ENCODE measurements at places on chromosomes 7 and 10.

GRCh38 chr10:124625831-124626238 lies 118.3 kb downstream of the FAM53B start:
- DNase-seq, result no peak

DNA sequence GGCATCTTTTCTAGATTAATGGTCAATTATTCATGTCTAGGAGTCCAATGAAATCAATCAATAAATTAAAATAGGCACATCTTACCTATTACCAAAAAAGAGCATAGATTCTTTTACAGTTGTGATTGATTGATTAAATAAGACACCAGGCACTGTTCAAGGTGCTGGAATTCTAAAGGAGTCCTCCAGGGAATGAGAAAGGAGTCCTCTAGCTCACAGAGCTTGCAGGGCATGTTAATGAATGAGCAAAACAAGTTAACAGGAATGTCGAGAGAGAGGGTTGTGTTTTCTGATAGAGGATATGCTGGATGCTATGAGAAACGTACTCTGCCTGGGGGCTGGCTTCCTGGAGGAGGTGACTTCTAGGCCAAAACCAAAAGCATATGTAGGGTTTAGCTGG lies 191.4 kb downstream of the BMPER start:
- no peak for DNase-seq

GRCh38 chr7:12322284-12322902 lies 81.3 kb downstream of the VWDE start:
- DNase-seq, result no peak

DNA sequence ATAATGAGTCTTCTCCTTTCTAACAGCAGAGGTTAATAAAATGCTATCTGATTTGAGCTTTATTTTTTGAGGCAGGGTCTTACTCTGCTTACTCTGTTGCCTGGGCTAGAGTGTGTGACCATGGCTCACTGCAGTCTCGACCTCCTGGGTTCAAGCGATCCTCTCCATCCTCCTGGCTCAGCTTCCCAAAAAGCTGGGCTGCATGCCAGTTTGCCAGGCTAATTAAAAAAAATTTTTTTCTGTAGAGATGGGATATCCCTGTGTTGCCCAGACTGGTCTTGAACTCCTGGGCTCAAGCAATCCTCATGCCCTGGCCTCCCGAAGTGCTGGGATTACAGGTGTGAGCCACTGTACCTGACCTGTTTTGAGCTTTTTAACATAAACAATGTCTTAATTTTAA lies 56.7 kb downstream of the SCD start:
- no peak for DNase-seq

GRCh38 chr7:145478541-145478940 lies 638.1 kb upstream of the CNTNAP2 start:
- DNase-seq, result no peak

DNA sequence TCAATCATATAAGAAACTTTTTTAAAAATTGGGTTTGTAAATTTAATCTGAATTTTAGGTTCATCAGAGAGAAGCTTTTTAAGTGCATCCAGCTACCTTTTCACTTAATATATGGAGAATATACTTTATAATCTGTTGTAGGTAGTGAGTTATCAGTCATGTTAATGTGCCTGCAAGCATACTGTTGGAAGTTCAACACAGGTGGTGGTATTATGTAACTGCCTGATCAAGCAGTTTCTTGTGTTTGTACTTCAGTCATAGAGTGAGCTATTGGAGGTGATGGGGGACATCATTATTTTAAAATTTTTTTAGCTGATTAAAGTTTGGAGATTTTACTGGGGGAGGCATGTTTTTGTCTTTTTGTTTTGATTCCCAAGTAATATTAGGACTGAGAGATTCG lies 2.5 kb downstream of the TNKS2 start:
- no peak for DNase-seq

DNA sequence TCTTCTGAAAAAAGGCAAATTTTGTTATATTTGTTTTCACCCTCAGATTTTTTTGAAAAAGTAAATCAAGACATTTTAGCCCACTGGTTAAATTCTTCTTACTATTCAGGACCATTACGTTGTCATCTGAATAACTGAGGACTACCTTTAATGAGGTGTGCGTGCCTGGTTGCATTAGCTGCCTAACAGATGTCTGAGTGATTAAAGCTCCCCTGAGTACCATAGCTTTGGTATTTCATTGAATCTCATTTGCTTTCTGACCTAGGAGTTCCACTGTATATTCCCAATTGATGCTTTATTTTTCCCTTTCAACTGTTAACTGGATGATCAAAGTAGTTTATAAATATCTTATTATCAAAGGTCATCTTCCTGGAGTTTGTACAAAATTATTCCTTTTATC lies 410.0 kb upstream of the SEMA3D start:
- DNase-seq, result no peak

DNA sequence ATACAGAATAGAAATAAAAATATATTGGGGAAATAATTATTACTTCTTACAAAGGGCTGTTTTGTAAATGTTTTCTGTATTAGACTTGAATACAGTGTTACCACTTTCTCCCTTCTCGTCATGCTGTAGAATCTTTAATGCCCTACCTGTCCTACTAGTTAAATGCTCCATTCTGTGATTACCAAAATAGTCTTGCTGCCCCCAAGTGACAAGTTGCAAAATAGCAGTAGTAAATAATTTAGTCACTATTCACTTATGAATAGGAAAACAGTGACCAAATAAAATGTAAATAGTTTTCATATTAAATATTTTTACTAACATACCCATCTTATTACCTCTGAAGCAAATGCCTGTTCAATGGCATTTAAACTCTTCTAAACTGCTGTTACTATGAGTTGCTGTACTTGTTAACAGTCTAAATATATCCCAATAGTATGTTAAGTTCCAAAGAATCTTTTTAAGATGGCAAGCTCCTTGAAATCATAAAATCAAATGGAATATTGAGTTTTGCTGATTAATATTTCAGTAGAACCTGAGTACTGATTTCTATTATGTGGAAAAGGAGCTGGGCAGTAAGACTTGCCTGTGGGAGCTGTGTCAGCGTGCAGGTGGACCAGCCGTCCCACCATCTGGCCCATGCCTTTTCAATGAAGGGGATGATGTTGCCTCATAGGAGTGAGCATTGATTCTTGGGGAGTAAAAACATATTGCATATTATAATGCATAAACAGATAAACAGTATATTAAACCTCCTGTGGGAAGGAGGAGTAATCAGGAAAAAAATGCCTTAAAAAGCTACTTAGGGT lies 18.1 kb upstream of the OIT3 start:
- DNase-seq, result peak; percentile 8

- no peak for DNase-seq
These were observed 235.2 kb downstream of the POU6F2 start for GRCh38 chr7:39212876-39213275.

DNA sequence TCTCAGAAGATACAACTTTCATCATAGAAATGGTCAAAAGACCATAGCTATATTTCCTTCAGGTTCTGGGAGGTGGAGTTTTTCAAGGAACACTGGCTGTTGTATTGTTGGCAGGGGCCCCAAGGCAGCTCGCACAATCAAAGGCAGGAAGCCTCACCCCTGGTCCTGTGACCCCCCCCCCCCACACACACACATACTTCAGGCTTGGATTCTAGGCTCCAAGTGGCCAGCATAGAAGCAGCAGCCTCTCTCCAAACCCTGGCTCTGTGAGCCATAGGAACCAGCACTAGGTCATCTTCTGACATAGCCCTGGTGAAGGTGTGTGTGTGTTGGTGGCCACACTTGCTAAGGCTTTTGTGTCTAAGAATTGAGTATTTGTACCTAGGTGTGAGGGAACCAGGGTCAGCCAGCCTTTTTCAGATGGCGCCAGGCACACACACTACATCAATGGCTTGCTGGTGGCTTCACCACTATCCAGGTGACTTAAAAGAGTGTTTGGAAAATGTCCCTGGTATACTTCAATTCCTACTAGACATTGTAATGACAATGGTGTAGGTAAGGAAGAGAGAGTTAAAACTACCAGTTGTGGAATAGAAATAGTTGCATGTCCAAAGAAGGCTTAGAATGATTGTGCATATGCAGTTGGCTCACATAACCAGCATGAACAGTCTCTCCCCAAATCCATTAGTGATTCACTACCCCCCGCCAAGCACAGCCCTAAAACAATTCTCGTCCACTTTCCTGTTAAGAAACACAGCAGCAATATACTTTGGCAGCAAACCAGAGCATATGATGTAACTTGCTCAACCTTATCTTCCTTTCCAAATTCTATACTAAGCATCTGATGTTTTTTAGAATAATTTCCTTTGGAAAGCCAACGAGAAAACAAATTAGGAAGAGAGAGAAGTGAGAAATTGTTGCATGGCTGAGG lies 91.3 kb downstream of the AVL9 start:
- DNase-seq, result no peak

- DNase-seq, result no peak
These were observed 187.7 kb upstream of the KLF6 start for GRCh38 chr10:3972460-3973301.

GRCh38 chr10:35355971-35356724 lies 19.8 kb downstream of the CCNY start:
- no peak for DNase-seq

DNA sequence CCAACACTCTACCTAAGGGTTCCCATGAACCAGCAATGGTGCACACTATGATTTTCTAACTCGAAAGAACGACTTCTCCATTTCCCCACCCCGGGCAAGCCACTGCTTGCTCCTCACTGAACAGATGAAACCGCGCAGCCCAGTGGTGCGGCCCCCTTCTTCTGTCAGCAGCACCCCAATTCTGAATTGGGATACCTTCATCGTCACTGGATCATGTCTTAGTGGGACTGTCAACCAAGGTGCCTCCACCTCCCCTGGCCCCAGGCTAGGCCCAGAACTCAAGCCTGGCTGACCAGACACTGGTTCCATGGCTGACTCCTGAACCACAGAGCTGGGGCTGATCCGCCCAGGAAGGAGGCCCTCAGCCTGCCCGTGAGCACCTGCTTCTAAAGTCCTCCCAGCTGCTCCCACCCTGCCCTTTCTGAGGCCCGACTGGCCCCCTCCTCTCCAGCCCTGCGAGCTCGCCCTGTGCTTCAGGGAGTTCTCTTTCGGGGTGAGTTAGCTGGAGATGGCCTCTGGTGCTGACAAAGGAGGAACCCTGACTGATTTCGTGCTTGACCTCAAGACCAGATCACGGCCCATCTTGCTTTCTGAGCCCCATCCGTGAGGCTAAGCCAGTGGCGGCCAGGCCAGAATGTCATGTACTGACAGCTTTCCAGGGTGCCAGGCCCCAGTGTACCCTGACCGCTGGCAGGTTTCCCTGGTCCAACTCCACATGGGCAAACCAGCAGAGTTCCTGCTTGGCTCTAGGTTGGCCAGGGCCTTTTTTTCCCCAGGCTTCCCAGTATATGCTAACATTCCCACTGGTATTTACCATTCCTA lies 44.5 kb downstream of the FAM53B start:
- no peak for DNase-seq

All from NCI-H1417 treated with DMSO at 0.1 percent for 48 hours (cell line).